Lower lobe of right lung (tissue), 2 donors: ENCODE measurements at places on chromosomes 3 and 15. TPM values are rescaled to one million over a fixed set of nuclear protein-coding genes. Genes with fewer than 3 reads are reported as not detected.

Gene MUC20
- total RNA-seq, result 14.3 TPM

Gene HTR3E
- not detected for total RNA-seq

Gene GOLGA8J
- total RNA-seq, result 0.59 TPM

Gene UCN2
- total RNA-seq, result 0.32 TPM

Gene MYL3
- total RNA-seq, result 2.0 TPM

Gene STIMATE
- 42.4 TPM for total RNA-seq

Gene MAN2C1
- total RNA-seq, result 208 TPM

Gene NEK10
- total RNA-seq, result 9.4 TPM

Gene RTP1
- not detected for total RNA-seq

Gene WNT5A
- 27.2 TPM for total RNA-seq

Gene MNS1
- total RNA-seq, result 2.3 TPM

Gene CHRNA3
- 1.3 TPM for total RNA-seq

Gene CRABP1
- not detected for total RNA-seq

Gene AP3B2
- total RNA-seq, result 3.0 TPM

Gene ALDH1L1
- 2.8 TPM for total RNA-seq

Gene TMEM212
- 5.2 TPM for total RNA-seq

Gene TM2D3
- 49.2 TPM for total RNA-seq

Gene OCA2
- total RNA-seq, result 1.2 TPM

Gene CLRN1
- total RNA-seq, result not detected

Gene PLSCR5
- not detected for total RNA-seq

Gene MBD4
- 38.8 TPM for total RNA-seq

Gene C2CD4A
- 0.18 TPM for total RNA-seq

Gene XCR1
- total RNA-seq, result 0.32 TPM

Gene PLCL2
- 12.1 TPM for total RNA-seq

Gene ABHD6
- 16.2 TPM for total RNA-seq

Gene CDHR4
- 9.6 TPM for total RNA-seq

Gene TMEM108
- 18.5 TPM for total RNA-seq

Gene RNF111
- 39.8 TPM for total RNA-seq

Gene CCR3
- total RNA-seq, result not detected

Gene COL6A5
- total RNA-seq, result 4.5 TPM

Gene LRRC31
- total RNA-seq, result 1.1 TPM

Gene SLC28A2
- 0.21 TPM for total RNA-seq

Gene IMPG2
- total RNA-seq, result 0.21 TPM

Gene KNG1
- total RNA-seq, result not detected

Gene C3orf20
- not detected for total RNA-seq

Gene RETNLB
- not detected for total RNA-seq

Gene RPL35A
- total RNA-seq, result 692 TPM

Gene SLC22A14
- not detected for total RNA-seq

Gene RFT1
- total RNA-seq, result 18.3 TPM
